ENCODE measurements at places on chromosomes 6 and 20.

DNA sequence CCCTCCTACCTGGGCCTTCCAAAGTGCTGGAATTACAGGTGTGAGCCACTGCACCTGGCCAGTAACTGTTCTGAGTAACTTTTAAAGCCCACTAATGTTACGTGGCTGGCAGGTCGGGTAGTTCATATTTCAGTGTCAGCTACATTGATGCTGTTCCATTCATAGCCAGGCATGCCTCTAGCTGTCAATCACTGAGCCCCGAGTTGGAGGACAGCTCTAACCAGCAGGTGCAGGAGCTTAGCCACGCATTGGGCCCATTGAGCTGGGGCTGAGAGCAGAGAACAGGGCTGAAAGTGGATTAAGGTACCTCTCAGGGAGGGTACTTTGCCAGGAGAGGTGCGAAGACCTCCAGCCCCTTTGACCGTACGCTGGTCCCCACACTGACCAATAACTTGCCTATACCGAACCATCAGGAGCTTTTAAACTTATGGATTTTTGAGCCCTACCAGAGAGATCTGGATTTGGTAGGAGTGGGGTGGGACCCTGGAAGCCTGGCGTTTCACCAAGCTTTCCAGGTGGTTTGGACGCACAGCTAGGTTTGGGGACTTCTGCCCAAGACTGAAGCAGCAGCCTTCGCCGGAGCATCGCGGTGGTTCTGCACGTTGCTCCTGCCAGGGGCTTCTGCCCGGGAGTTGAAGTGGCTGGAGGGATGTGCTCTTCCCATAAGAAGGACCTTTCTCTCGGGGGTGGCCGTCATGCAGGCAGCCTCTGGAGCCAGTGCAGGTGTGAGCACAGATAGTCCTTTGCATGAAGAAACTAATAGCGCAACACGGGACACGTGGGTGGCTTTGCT, 82.6 kb downstream of the SERAC1 start:
- DNase-seq, result no peak

GRCh38 chr6:163775313-163775712, 360.8 kb downstream of the QKI start:
- no peak for DNase-seq

DNA sequence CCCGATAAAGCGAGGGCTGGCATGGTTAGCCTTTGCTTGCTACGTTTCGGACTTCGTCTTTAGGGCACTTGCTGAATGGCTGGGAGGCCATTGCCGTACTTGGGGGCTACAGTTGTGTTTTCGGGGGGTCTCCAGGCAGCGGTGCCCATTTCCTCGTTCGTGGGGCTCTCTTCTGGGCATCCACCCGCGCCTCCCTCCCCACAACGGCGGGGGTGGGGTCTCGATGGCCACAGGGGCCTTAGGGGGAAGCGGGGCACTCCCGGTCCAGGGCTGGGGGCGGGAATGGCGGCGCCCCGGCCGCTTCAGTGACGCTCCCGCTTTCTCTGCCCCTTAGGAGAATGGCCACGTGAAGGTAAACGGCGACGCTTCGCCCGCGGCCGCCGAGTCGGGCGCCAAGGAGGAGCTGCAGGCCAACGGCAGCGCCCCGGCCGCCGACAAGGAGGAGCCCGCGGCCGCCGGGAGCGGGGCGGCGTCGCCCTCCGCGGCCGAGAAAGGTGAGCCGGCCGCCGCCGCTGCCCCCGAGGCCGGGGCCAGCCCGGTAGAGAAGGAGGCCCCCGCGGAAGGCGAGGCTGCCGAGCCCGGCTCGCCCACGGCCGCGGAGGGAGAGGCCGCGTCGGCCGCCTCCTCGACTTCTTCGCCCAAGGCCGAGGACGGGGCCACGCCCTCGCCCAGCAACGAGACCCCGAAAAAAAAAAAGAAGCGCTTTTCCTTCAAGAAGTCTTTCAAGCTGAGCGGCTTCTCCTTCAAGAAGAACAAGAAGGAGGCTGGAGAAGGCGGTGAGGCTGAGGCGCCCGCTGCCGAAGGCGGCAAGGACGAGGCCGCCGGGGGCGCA, 2.4 kb downstream of the MARCKS start:
- DNase-seq, result no peak

DNA sequence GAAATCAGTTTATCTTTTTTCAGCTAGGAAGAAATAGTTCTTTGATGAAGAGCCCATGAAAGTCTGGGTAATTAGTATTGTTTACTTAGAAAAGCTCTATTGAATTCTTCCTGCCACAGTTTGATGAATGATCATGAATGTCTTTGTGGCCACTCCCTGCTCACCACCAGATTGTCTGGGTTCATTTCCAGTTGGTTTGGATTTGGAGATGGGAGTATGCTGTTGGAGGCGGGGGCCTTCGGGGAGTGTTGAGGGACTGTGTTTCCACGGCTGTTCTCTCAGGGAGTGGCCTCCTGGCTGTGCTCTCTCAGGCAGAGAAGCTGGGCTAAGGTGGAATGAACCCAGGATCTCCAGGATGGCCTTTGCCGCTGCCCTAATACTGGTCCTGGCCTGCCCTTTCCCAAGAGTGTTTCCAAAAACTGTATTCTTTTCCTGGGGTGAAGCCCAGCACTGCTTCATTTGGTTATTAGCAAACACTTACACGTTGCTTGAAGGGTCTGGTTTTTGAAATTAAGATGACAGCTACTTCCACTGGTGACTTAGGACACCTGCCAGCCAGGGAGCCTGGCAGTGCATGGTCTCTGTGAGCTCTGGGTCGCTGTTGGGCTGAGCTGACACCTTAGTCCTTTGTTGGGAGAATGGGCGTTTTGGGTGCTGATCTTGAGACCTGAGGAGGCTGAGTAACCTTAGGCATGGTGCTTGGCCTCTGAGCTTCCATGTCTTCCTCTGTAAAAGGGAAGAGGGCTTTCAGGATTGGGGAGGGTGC, 23.2 kb downstream of the PRPF6 start:
- no peak for DNase-seq

- DNase-seq, result no peak
Observed at GRCh38 chr6:6405997-6406714, 85.7 kb upstream of the F13A1 start.

DNA sequence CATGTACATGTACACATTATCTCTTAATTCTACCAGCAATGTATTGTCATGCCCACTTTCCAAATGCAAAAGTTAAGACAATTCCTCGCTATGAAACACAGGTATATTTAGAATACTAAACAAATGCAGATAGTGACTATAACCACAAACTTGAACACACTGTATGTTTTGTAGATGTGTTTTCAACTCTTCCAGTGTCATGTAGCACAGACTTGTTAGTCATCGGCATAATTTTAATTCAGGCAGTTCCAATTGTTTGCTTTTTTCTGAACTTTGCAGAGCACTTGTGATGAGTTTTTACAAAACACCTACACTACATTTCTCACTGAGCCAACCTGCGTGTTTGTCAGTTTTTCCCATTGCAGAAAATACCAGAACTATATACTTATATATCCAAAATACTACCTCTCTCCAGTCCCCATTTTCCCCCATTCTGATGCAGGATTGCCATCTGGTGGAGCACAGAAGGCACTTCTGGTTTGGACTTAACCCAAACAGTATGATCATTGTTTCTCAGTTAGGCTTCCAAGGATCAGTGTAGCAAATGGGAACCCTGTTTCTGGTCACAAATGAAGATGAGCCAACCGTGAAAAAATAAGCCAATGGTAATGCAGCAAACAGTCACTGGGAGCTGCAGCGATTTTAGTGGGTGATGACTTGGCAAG, 143.4 kb downstream of the ADGRB3 start:
- DNase-seq, result no peak

All from activated CD4-positive, alpha-beta T cell treated with anti-CD3 and anti-CD28 coated beads, Interleukin-2, amount 50 U/mL, for 48 hours (primary cell).